Nucleus accumbens (tissue), 56 donors: ENCODE measurements at places on chromosomes 4 and X.
A peak's percentile ranks its signal among the peaks of the same experiment; 100 is the strongest.

- no peak for DNase-seq
These were observed 65.1 kb downstream of the ADAM29 start for GRCh38 chr4:174983128-174983750.

- no peak for DNase-seq
These were observed 152.3 kb downstream of the AMELX start for GRCh38 chrX:11445540-11445939.

GRCh38 chr4:95428291-95429070 lies 120.3 kb downstream of the UNC5C start:
- DNase-seq: no peak

DNA sequence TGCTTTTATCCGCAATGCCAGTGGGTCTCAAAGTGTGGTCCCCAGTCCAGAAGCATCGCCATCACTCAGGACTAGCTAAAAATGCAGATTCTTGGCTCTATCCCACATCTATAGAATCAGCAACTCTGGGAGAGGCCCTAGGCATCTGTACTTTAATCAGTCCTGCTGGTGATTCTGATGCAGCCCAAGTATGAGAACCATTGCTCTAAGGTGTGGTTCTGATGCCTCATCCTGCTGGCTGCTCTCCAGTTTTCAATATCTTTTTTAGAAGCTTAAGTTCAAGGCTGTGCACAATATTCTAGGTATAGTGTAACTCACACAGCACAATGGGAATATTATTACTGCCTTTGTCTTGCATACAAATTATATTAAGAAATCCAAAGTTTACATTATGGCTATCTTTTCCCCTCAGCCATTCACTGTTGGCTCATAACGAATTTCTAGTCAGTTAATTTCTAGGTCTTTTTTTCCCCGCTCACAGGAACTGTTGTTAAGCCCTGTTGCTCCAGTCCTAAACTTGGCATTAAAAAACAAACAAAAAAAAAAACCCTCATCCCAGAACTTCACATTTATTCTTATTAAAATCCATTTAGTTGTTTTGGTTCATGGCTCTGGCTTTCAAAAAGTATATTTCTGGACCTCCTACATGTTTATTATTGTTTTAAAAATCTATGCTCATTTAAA lies 109.1 kb downstream of the PHEX start:
- no peak for DNase-seq

DNA sequence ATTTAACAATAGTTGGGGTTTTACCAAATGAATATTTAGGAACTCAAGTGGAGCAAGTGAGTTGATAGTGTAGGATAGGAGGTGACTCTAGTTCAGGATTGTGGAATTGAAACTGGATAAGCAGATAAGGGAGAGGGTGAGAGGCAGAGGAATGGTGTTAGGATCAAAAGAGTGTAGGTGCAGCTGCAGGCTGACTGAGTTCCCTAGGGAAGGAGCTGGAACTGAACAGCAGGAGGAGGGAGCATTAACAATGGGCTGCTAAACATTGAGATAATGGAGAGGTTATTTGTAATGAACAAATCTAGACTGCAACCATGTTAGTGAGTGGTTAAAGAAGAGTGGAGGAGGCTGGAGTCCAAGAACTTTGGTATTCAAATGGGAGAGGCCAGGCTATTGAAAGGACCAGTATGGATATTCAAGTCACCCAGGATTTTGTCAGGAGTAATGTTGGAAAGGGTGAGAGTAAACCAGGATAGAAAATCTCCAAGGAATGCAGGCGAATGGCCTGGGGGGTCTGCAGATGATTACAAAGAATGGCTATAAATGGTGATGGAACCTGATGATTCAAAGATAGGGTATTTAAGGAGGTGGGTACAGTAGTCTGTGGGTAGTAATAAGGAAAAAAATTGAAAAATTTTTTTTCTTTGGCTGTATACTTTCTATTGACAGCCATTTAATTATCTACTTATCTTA lies 497.1 kb upstream of the TENM3 start:
- no peak for DNase-seq

- no peak for DNase-seq
These were observed 329.1 kb upstream of the SMIM31 start for GRCh38 chr4:164424846-164425245.

- peak; percentile 31 for DNase-seq
These were observed 123.3 kb upstream of the TBL1X start for GRCh38 chrX:9341291-9342201.
